LHCN-M2 (cell line): ENCODE measurements at places on chromosomes 7 and 10.

DNA sequence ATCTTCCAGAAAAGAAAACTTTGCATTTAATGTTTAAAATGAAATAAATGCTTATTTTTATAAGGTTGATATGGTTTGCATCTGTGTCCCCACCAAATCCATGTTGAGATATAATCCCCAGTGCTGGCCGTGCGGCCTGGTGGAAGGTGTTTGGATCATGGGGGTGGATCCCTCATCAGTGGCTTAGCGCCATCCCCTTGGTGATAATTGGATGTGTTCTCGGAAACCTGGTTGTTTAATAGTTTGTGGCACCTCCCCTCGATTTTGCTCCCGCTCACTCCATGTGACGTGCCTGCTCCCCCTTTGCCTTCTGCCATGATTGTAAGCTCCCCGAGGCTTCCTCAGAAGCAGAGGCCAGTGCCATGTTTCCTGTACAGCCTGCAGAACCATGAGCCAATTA, 2.4 kb upstream of the MTPAP start:
- DNase-seq, result no peak

DNA sequence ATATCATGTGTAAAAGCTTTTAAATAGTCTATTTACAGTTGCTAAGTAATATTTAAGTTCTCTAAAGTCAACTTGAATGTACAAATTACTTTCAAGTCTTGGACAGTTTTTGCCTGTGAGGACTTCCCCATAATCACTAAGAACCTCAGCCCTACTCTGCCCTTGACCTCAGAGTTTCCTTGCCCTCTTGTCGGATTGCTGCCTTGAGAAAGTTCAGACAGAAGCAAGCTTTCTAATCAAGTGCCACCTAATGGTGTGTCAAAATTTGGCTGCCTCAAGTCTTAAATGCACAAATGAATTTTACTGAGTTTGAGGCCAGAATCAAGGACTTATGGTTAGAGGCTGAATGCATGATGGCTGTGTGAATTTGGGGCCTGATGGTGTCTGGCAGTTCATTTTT, 88.3 kb upstream of the KAT6B start:
- no peak for DNase-seq

DNA sequence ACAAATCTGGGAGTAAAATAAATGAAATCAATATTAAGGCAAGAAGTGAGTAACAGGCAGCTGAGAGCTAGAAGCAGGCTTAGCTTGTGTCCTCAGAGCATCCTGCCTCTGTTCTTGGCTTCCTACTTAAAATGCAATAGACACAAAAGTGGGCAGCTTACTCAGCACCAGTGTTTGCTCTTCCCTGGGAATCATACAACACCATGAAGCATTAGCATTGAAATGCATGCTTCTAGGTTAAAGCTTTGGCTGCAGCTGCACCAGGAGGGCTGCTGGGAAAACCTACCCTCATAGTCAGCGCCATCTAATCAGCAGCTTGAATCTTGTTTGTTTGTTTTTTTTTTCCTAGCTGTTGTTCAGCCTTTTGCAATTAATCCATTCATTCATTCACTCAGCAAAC, 104.2 kb upstream of the VWC2 start:
- no peak for DNase-seq

DNA sequence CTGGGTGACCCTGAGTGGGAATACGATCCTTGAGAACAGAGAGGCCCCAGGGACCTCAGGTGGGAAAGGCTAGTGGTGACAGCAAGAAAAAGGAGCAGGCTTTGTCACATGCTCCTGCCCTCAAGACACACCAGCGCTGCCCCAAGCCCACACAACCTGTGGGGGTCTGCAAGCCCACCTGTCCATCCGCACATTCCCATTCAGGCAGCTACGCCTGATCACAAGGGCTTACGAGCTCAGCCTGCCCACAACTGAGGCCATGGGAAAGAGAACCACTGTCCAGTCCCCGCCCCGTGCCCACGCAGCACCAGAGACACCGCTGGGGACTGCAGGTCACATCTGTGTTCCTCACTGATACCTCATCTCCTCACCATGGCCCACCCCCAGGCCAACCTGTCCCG, 26.7 kb downstream of the EBF3 start:
- DNase-seq, result no peak

DNA sequence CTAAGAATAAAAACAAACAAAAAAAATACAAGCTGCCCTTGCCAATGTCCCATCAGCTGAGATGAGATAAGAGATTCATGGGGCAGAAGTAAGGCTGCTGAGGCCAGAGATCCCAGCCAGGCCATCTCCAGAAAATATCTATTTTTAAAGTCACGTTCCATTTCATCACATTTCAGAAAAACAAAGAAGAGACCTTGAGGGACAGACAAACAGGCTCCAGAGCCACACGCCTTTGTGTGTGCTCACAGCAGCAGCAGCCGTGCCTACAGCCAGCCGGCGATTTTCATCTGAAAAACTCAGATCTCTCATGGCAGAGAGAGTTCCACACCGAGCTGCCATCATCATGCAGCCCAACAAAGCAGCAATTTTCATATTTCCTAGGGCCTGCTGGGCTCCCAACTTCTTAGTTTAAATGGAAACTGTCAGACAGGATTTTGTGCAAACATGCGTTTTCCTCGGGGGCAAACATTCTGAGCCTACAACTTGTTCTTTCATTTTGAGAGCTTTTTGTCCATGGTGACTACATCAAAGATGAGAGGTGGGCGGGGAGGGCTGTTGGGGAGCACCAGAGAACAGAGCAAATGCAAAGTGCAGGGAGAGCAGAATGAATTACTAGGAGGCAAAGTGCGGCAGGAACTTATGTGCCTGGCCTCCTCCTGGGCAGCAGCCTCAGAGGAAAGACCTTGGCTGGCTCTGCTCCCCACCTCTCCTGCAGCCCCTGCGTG, 38.8 kb downstream of the DLG5 start:
- DNase-seq, result peak; percentile 23

GRCh38 chr10:114250236-114250635, 11.2 kb downstream of the VWA2 start:
- no peak for DNase-seq

DNA sequence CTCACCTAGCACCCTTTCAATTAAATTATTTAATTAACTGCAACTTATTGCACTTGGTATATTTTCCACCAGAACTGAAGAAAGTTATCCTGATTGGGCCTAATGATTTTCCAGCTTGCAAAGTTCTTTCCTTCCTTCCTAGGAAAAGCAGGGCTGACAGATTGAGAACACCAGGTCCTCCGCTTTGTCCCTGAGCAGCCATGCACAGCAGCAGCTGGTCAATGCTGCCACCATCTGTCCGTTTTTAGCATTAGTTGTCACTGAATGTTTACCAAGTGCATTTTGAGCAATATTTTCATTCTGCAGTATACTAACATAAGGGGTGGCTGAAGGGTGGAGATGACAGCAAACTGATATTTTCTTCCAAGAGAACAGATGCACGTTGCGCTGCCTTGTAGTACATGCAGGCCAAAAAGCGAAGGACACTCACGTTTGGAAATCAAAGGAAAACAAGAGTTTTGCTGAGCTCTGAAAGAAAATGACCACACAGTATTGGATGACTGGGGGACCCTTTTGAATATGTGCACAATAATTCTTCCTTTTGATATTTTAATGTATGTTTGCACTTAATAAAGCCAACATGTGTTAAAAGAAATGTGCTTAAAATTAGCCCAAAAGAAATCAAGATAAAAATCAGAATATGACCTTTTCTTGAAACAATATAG, 248.8 kb upstream of the PTN start:
- DNase-seq, result peak; percentile 81

- DNase-seq, result no peak
These were observed 7.7 kb downstream of the SLIT1 start for GRCh38 chr10:97178074-97178473.

- no peak for DNase-seq
These were observed 313.4 kb downstream of the CXCL12 start for GRCh38 chr10:44071479-44071878.
